Non-pigmented ciliary epithelial cell (primary cell): ENCODE measurements at places on chromosomes 5 and 9.

DNA sequence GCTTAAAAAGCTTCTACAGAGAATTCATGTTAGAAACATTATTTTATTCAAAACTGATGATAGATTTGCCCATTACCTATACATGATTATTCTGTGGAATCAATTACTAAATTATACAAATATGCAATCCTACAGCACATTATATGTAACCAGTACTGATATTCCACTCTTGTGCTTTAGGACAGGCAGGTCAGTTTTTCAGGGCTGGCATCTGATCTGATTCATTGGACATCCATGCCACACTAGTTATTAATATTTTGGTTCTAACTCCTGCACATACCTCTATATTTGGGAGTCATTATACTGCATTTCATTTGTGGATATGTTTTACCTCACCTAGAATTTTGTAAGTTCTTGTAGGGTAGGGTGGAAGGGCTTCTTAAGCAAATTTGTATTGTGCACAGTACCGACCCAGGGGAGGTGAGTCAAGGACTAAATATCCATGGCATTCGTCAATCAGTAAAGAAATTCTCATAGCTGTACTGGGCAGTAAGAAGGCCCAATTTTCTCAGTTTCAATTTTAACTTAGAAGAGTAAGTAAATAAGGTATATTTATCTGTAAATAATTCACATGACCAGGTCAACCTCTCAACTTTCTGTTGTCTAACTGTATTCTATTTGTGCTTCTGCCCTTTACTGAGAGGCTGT lies 33.5 kb downstream of the ELOVL7 start:
- DNase-seq: peak; percentile 1

- DNase-seq: peak; percentile 34
These were observed 109.2 kb downstream of the OSTF1 start for GRCh38 chr9:75197561-75197960.

DNA sequence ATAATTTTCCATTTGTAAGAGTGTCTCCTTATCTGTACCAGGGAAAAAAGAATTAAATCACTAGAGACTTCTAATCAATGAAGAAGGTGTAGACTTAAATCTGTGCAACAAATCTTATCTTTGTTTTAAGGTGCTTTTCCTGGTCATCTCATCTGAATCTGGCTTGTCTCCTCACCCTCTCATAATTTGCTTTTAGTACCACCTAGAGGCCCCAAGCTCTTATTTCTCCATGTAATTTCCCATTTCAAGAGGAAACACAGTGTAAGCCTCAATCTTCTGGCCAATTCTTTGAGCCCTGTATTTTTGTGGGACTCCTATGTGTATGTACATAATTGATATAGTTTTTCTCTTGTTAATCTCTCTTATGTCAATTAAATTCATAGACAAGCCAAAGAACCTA lies 1975.3 kb upstream of the CDH6 start:
- peak; percentile 2 for DNase-seq

GRCh38 chr5:179123109-179123426 lies 62.9 kb downstream of the ZNF354C start:
- no peak for DNase-seq

GRCh38 chr5:76470976-76471375 lies 67.9 kb downstream of the IQGAP2 start:
- DNase-seq: no peak

DNA sequence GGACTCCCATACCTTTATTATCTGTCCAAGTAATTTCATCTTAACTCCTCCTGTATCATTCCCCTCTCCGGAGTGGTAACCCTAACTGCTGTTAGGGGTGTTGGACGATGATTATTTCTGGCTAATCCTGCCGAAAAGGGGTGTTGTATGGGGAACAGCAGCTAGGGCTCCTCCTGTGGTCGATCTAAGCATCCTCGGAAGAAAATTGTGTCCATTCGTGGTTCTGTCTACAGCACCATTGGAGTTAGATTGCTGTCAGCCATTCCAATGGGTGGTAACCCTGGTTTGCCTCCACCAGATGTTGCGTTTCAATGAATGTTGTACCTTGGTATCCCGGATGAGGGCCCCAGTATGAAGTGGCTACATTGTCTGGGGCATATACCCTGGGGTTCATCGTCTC lies 35.6 kb upstream of the LMNB1 start:
- DNase-seq: no peak

DNA sequence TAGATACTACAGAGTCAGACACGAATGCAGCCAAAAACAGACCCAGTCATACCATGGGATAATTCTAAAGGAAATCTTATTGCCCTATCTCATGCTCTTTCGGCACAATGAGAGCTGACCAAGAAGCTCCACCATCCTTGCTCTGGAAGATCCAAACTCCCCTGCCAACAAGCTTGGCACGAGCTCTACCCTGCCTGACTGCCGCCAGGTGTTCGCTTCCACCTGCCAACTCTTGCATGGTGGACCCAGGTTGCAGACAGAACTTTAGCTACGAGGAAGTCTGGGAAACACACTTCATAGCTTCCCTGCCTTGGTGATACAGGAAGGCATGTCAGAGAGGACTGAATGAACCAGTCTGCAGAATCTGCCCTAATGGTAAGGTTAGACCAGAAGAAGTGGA lies 355.0 kb downstream of the DRD1 start:
- no peak for DNase-seq

- no peak for DNase-seq
These were observed 323.4 kb downstream of the PSAT1 start for GRCh38 chr9:78620303-78620702.

DNA sequence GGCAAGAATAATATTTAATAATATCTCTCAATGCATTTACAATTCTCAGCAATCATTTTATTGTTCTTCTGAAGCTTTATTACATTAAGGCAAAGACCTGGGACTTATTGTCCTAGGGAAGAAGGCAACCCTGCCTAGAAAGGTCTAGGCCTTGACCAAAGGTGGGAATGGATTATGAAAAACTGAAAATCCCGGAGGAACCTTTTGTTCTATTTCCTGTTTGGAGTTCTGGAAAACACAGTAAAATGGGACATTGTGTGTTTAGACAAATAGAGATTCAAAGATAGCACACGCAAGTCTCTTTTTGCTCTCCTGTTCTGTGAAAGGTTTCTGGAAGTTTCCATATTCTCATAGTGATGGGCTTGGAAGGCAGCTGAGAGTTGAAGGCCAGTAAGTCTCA lies 31.1 kb downstream of the BAAT start:
- no peak for DNase-seq

GRCh38 chr9:89544279-89544661 lies 46.4 kb upstream of the SEMA4D start:
- no peak for DNase-seq

GRCh38 chr9:113887436-113887835 lies 11.3 kb downstream of the ZNF618 start:
- DNase-seq: no peak

- DNase-seq: no peak
These were observed 194.4 kb upstream of the CDKN2B start for GRCh38 chr9:22203371-22204138.

GRCh38 chr5:174529925-174530681 lies 194.3 kb upstream of the MSX2 start:
- DNase-seq: no peak

- DNase-seq: no peak
These were observed 3.7 kb upstream of the B4GALT7 start for GRCh38 chr5:177595991-177596774.

DNA sequence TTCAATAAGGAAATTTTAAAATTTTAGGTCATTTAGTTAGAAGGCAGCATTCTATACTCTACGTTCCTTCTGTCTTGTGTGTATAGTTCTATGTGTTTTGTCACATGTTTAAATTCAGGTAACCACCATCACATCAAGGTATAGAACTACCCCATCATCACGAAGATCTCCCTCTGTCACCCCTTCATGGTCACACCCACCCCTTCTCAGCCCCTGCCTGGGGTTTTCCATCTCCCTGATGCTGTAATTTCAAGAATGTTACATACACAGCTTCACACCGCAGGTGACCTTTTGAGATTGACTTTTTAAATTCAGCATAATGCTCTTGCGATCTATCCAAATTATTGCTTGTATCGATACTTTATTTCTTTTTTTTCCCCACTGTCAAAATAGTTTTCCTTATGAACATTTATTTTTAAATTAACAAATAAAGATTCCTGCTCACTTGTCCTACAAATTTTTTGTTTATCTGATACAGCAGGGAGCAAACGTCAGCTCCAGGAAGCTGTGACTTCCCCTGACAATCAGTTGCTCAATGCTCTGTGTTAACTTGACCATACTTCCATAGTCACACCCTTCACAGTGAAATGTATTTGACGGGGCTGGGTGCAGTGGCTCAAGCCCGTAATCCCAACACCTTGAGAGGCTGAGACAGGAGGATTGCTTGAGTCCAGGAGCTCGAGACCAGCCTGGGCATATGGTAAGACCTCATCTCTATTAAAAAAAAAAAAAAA lies 10.2 kb downstream of the BTNL8 start:
- no peak for DNase-seq

DNA sequence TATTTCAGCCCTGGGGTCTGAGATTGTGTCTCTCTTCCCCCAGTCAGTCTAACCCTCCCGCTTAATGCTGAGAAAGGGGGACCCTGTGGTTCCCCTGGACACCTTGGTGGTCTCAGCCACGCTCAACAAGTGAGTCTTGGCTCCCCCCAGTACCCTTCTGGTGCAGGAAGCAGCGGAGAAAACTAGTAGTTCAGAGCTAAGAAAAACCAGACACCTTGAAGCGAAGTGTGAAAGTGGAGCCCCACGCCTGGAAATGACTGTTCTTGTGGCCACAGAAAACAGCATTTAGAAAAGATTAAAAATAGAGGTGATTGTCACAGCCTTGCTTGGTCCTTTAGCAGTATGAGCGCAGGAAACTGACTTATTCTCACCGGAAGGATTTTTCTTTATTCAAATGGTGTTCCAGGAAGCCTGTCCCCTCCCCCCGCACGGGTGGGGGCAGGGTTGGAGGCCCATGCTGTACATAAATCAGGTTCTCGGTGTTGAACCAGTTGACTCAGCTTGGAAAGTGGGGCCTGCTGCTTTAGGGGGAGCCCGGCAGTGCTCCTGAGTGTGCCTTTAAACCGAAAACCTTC lies 8.1 kb downstream of the ARPC5L start:
- no peak for DNase-seq

DNA sequence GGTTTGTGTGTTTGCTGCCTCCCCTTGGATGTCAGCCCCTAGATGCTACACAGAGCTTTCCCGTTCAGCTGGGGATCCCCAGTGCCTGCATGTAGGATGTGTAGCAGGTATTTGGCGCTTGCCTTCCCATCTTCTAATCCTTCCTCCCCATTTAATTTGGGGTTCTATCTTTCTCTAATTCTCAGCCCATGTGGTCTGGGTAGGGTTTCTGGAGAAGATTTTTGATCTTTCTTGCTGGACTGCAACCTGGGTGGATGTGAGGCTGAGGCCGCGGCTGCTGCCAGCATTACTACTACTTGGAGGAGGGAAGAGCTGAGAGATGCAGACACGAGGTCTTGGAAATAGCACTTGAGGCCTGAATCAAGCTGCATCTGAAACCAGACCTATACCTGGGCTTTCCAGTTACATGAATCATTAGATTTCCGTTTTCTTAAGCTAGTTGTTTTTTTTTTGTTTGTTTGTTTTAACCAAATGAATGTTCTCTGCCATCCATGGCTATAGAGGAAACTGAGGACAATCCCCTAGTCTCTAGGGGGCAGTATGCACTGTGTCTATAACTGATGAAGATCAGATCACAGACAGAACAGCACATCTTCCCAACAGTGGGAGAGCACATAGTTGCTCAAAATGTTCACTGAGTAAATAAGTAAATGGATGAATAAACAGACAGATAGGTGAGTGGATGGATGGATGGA lies 178.6 kb downstream of the FGF18 start:
- no peak for DNase-seq

DNA sequence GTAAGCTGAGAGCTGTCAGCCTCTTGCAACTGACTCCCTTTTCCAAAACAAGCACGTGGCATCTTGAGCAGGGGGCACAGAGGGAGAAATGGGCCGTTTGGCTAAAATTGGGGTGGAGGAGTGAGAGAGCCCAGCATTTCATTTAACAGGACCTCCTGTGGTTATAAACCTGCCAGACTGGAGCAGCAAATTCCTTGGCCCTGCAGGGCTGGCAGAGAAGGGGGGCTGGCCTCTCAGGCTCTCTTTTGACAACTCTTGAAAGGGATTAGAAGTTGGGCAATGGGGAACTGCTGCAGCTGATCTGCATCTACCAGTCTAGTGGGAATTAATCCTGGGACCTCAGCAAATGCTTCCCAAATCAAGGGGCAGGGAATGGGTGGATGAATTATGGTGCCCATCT lies 7.2 kb upstream of the POU4F3 start:
- DNase-seq: no peak

GRCh38 chr9:84736081-84736480 lies 66.6 kb downstream of the NTRK2 start:
- no peak for DNase-seq

GRCh38 chr9:114149181-114149580 lies 6.2 kb upstream of the COL27A1 start:
- no peak for DNase-seq

- DNase-seq: no peak
These were observed 261.0 kb downstream of the NSG2 start for GRCh38 chr5:174306345-174307030.

DNA sequence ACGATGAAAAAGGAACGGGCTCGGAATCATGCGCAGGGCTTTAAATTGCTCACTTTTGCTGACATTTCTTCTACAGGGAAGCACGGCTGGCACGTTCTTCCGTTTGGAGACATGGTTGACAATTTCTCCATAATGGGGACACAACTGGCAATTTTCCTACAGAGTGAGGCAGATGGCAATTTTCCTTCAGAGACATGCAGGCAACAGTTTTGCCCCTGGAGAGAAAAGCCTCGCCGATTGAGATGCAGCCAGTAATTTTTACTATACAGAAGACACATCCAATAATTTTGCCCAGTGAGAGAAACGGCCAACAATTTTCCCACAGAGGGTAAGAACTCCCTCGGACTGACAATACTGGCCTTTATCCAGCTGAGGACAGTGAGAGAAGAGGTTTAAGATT lies 90.9 kb upstream of the GPR151 start:
- no peak for DNase-seq

GRCh38 chr5:7794823-7795222 lies 56.1 kb downstream of the CFAP90 start:
- no peak for DNase-seq

- DNase-seq: no peak
These were observed 684.7 kb upstream of the NUDT12 start for GRCh38 chr5:104247260-104247659.

GRCh38 chr5:179158556-179158955 lies 98.4 kb downstream of the ZNF354C start:
- no peak for DNase-seq

DNA sequence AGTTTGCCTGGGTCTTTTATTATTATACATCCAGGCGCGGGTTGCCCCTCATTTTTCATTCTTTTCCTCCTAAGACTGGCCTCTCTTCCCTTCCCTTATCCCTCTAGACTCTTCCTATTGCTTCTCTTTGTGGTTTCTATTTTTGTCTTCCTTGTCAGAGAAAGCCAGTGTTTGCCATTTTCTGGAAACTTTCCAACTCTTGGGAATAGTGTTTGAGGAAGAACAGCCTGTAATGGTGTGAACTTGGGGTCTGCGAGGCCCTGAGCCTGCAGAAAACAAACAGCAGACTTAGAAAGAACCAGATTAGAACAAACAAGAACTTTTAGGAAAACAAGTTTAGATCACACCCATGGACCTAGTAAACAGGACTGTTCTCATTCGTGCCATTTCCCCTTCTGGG lies 15.5 kb downstream of the PRKACG start:
- no peak for DNase-seq
